MV-4-11 (cell line): ENCODE measurements at places on chromosomes 16 and 17.

GRCh38 chr17:44214896-44215295 lies 4.6 kb downstream of the UBTF start:
- no peak for DNase-seq

- no peak for DNase-seq
Measured at GRCh38 chr17:31609996-31610910, 218.8 kb downstream of the RAB11FIP4 start.

GRCh38 chr17:29742210-29742513 lies 119.5 kb upstream of the CORO6 start:
- no peak for DNase-seq

GRCh38 chr16:85916141-85916890 lies 17.4 kb downstream of the IRF8 start:
- no peak for DNase-seq

- no peak for DNase-seq
Measured at GRCh38 chr16:80851831-80852230, 47.4 kb upstream of the CDYL2 start.

GRCh38 chr16:79690159-79690558 lies 89.6 kb upstream of the MAF start:
- DNase-seq, result no peak

DNA sequence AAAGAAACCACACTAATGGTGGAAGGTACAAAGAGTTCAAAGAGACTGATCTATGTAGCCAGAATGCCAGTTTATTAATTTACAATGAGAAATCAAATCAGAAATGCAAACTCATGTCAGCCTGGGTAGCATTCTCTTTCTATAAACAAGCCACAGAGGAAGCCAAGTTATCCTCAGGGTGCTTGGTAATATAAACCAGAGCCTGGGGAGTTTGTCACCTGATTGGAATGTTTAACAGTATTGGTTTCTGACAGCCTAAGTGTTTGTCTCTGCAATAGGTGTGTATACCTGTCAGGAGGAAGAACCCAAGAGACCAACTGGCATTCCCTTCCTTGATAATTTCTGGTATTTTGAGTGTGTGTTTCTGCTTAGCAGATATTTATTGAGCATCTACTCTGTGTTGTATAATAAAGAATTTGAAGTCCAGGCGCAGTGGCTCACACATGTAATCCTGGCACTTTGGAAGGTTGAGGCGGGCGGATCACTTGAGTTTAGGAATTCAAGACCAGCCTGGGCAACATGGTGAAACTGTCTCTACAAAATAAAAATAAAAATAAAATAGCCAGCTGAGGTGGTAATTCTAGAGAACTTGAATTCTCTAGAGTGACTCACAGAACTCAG lies 3.1 kb upstream of the C17orf58 start:
- no peak for DNase-seq

DNA sequence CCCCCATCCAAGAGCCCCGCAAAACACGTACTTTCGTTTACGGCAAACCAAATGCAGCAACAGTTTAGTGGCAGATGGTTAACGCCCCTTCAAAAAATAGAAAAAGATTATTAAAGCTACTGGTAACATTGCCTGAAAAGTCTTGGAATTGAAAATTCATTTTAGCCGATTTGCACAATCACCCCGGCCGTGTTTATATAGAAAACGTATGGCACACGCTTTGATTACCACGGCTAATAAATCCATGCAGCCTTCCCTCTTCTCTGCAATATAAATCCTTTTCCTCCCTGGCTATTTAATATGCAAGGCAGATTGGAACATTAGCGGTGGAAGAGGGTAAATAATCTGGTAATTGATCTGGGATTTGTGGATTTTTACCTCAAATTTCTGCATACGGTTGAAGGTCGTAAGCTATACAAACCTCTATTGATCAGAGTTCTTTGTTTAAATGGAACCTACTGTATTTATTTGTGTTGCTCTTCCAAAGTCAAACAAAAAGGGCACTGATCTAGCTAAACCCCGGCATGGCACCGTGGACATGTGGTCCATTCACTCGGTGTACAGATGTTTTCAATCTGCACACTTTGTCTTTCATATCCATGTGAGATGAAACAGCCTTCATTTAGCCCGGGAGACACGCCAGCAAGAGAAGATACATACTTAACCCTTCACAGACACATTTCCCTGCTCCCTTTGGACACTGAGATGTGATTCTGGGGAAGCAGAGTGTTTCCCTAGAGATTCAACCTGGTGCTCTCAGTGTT lies 238.1 kb upstream of the MAF start:
- no peak for DNase-seq

GRCh38 chr17:32894245-32894644 lies 17.3 kb upstream of the MYO1D start:
- no peak for DNase-seq

DNA sequence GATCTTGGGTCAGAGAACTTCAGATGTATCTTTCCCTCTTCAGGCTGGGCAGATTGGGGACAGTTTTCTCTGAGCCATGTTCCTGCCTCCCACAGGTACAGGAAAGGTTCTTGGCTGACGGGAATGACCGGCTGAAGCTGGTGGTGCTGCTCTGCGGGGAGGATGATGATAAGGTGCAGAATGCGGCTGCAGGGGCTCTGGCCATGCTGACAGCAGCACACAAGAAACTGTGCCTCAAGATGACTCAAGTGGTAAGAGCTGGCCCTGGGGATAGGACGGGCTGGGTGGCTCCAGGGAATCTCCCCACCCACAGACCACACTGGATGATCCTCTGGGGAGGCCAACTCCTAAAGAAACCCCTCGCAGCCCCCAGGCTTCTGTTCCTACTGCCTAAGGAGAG lies 10.9 kb downstream of the SLC35G3 start:
- no peak for DNase-seq
